ENCODE measurements at places on chromosomes 12 and 14. TPM values are rescaled to one million over a fixed set of nuclear protein-coding genes. Genes with fewer than 3 reads are reported as not detected.
A peak's percentile ranks its signal among the peaks of the same experiment; 100 is the strongest.

DNA sequence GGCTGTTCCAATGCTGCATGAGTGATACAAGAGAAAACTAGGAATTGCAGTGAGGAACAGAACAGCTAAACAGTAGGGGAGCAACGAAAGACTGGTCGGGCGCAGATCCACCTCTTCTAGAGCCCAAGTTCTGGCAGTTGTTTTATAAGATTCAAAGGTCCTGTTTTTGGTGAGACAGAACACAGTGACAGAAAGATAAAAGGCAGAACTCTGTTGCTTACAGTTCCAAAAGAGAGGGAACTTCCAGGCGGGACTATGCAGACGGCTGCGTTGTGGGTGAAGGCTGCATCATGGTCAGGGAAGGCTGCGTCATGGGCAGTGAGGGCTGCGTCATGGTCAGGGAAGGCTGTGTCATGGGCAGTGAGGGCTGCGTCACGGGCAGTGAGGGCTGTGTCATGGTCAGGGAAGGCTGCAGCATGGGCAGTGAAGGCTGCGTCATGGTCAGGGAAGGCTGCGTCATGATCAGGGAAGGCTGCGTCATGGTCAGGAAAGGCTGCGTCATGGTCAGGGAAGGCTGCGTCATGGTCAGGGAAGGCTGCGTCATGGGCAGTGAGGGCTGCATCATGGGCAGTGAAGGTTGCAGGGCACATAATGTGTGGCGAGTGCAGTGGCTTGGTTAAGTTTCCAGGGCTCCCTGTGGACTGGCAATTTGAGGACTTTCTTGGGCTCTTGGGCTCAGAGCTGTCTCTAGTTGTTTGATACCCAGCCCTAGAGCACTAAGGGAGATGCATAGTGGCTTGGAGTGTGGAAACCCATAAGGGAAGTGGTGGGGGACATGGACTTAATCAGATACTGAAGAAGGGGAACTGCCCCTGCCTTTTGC, 619.9 kb downstream of the AACS start:
- DNase-seq = no peak

GRCh38 chr12:124006085-124006845, 33.2 kb downstream of the ZNF664 start:
- DNase-seq = peak; percentile 13

- no peak for DNase-seq
Observed at GRCh38 chr12:67028529-67028928, 240.6 kb upstream of the CAND1 start.

DNA sequence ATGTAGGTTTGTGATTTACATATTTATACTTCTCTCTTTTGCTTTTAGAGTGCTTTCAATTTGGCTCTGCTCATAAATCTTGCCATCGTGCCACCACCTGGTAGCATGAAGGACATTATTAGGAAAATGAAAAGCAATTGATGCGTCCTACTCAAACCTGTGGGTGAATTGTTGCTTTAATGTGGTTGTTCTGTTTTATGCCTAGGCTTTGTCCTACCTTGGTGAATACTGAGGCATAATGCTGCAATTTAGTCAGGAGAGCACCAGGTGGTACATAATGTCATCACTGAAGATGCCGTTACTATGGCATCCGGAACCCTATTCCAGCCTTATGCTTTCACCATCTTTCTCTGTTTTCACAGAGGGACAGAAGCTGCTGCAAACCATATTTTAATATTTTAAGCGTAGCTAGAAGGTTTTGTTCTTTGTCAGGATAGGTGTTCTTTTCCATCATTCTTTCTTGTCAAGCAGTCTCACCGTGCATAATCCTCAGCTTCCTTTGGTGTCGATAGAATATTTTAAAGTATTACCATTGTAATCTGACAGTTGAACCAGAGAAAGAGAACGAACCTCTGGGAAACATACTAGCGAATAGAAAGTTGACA, 68.5 kb upstream of the PKP2 start:
- no peak for DNase-seq

Gene SERPINA6
- not detected for total RNA-seq

DNA sequence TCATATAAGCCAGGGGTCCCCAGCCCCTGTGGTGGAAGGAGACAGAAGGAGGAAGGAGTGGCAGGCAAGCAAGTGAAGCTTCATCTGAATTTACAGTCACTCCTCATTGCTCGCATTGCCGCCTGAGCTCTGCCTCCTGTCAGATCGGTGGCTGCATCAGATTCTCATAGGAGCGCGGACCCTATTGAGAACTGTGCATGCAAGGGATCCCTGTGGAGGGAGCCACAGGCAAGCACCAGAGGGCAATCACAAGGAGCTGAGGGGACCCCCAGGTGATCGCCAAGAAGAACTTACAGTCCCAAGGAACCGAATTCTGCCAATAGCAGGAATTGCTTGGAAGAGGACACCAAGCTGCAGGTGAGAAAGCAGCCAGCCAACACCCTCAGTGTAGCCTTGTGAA, 33.2 kb upstream of the VRK1 start:
- DNase-seq = no peak

DNA sequence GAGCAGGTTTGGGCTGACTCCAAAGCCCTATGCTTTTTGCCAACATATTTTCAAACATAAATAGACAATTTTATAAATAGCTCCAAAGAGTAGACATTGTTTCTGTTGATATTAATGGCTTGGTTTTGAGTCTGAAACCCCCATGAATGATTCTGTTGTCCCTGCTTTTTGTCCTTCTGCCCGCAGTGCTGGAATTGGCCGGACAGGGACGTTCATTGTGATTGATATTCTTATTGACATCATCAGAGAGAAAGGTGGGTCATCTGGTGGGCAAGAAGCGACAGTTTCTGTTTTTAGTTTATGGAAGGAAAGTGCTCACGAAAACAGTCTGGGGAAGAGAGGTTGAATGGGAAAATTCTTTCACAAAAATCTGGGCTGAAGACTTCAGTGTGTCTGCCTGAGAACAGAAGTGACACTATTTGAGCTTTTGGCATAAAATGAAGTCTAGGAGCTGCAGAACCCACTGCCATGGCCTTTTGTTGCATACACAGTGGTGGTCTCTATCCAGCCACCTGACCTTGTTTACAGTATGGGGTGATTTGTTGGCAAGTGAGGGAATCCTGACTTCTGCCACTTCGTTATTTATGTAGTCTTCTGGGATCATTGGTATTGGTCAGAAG, 69.6 kb downstream of the PTPN11 start:
- no peak for DNase-seq

DNA sequence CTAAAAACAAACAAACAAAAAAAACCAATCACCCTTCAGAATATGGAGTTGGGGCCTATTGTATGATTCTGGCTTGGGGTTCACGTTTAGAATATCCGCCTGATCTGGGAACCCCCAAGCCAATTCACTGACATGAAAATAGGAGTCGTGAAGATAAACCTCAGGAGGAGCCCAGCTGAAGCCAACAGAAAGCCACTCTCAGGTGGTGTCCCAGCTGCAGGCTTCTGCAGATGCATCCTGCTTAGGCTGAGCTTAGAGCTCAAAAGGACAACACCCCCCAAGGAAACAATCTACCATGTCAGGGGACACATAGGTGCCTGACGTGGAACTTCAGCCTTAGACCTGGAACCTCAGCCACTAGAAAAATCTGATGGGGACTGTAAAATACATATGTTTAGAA, 51.9 kb downstream of the SYNE3 start:
- DNase-seq = no peak

DNA sequence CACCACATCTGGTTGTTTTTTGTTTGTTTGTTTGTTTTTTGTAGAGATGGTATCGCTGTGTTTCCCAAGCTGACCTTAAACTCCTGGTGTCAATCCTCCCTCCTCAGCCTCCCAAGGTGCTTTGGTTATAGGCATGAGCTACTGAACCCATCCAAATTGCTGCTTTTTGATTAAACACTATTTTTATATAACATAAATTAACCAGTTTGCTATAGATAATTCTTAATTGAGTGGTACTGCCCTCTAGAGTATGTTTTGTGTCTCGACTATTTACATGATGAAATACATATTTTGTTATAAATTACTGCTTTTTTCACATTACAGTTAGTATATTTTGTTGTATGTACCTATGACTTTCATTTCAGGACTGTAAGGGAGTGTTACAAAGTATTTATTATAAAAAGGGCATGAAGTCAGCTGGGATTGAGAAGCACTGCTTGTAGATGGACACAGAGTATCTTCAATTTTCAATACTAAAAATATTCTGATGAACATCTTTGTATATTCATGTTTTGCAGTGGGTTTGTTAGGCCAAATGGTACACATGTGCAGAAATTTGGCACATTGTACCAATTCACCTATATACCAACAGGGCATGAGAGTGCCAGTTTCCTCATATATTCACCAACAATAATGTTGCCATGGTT, 14.9 kb upstream of the SCAF11 start:
- no peak for DNase-seq

Data from T-cell (primary cell).